A673 (cell line): ENCODE measurements at places on chromosomes 1 and 21. TPM values are rescaled to one million over a fixed set of nuclear protein-coding genes. Genes with fewer than 3 reads are reported as not detected.
A peak's percentile ranks its signal among the peaks of the same experiment; 100 is the strongest.

GRCh38 chr1:105204836-105205371 lies 1455.2 kb downstream of the AMY1C start:
- no peak for DNase-seq

DNA sequence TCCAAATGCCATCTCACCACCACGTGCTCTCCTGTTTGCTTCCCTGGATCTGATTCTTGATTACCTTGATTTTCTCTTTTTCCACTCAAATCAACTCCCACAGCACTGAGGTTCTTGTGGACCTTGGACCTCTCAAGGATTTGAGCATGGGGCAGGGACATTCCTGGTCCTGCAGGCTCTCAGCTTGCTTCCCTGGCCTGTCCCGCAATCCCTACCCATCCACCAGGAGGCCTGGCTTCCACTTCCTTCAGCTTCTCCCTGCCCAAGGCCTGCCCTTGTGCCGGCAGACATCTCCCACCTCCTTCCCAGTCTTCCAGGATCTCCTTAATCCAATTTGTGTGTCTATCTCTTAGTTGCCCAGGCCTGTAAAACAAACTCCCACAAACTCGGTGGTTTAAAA lies 21.6 kb downstream of the PLA2G2A start:
- no peak for DNase-seq

The MX2 gene
- not detected in 2 replicates for total RNA-seq

The NUP210L gene
- 0.04 and 0.09 TPM in 2 replicates for total RNA-seq

- DNase-seq = no peak
Observed at GRCh38 chr1:53945183-53945432, 391 bp downstream of the IFT25 start.

The CHAF1B gene
- 52.7 and 53.4 TPM in 2 replicates for total RNA-seq

GRCh38 chr1:68372487-68372886 lies 77.3 kb downstream of the RPE65 start:
- DNase-seq = no peak

- DNase-seq = peak; percentile 44
Observed at GRCh38 chr1:235648407-235648907, 1.1 kb downstream of the GNG4 start.

GRCh38 chr1:112309499-112309898 lies 86.5 kb upstream of the CTTNBP2NL start:
- no peak for DNase-seq

- DNase-seq = no peak
Observed at GRCh38 chr1:53792806-53793205, 45.3 kb downstream of the NDC1 start.

DNA sequence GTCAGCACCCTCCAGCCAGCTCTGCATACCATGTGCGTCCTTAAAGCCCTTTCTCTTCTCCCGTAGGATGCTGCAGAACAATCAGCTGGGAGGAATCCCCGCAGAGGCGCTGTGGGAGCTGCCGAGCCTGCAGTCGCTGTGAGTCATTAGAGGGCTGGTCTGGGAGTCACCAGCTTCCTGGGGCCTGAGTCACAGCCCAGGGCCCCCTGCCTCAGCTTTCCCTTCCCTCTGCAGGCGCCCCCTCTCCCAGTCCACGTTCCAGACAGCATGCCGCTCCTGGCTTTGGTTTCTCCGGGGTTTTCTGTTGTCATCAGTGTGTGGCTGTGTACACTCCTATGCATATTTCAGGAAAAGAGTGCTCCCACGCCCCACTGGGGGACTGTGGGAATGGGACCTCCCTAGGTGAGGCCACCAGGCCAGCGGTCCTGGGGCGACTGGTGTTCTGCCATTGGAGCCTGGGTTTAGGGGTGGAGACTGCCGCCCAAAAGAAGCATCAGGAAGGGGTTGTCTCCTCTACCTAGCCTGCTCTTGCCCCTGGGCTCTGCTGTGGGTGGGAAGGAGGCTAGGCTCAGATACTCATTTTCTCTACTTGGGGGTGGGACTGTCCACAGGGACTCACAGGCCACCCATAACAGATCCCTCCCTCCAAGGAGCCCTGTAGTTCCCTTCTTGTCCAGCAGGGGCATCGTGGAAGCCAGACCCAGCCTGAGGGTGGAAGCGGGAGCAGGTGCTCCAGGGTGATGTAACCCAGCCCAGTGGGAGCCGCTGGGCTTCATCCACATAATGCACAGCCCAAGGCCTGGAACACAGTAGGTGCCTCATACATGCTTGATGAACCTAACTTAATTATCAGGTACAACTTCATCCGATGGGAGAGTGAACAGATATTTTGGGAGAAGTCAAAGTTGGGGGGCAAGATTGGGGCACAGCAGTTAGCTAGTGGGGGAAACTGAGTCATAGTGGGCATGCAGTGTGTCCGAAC lies 42.5 kb downstream of the LGR6 start:
- peak; percentile 90 for DNase-seq

GRCh38 chr1:230255116-230255515 lies 171.0 kb downstream of the PGBD5 start:
- no peak for DNase-seq

The C1orf105 gene
- not detected in 2 replicates for total RNA-seq

The LINGO4 gene
- total RNA-seq = not detected in 2 replicates

The EPHA10 gene
- not detected in 2 replicates for total RNA-seq

- no peak for DNase-seq
Observed at GRCh38 chr1:1234180-1234808, 2.3 kb downstream of the B3GALT6 start.

GRCh38 chr1:90919190-90919719 lies 102.6 kb downstream of the ZNF644 start:
- DNase-seq = no peak

- peak; percentile 68 for DNase-seq
Observed at GRCh38 chr21:45309069-45309986, 21.6 kb upstream of the POFUT2 start.

The NCMAP gene
- not detected in 2 replicates for total RNA-seq

GRCh38 chr1:92459871-92460320 lies 26.8 kb downstream of the GFI1 start:
- no peak for DNase-seq

- no peak for DNase-seq
Observed at GRCh38 chr21:29289317-29289716, 9.4 kb upstream of the BACH1 start.

- DNase-seq = no peak
Observed at GRCh38 chr1:190940951-190941350, 463.3 kb upstream of the BRINP3 start.

DNA sequence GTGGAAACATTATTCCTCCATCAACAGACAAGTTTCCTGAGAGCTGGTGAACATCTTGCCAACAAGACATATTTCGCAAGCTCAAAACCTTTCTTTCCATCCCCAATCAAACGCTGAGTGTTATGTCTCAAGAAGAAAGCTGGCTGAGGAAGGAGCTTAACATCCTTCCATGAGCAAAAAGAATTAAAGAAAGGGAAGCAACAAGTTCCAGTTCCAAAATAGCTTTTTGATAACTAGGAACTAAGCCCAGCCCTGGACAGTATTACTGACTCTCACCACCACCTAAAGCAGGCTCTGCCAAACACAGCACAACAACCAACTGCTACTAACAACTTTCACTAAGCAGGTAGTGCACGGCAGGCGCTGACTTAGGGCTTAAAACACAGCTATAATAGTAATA lies 50.2 kb downstream of the CAPZB start:
- DNase-seq = peak; percentile 64

The INTS11 gene
- 156 and 182 TPM in 2 replicates for total RNA-seq

DNA sequence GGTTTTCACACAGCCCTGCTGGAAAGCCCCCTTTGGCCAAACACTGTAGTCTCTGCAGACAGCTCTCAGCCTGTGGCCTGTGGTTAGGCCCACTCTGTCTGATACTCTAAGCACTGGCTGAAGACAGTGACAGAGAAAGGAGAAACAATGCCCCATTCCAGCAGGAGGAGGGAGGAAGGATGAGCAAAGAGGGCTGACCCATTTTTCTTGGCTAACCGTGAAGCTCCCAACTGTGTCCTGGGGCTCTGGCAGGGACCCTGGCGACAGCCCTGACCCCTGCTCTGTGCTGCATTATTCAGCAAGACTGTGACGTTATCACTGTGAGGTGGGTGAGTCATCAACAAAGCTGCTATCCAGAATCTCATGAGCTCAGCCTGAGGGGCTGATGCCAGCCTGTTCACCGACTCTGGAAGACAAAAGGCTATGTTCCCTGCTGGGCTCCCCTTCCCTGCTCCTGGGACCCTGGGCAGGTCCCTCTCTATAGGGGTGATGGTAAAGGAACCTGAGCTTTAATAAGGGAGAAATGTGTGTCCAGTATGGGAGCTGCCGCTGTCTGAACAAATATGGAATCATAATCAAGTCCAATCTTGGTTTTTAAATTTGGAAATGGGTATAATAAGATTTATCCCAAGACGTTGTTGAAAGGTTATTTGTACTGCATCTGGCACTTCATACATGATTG lies 107.0 kb downstream of the RHOU start:
- DNase-seq = peak; percentile 18

The PLXNA2 gene
- 0.06 TPM in 1 of 2 replicates, not detected in the other for total RNA-seq

GRCh38 chr21:17699524-17700189 lies 87.0 kb upstream of the BTG3 start:
- no peak for DNase-seq

The SPRR2G gene
- total RNA-seq = not detected in 2 replicates

DNA sequence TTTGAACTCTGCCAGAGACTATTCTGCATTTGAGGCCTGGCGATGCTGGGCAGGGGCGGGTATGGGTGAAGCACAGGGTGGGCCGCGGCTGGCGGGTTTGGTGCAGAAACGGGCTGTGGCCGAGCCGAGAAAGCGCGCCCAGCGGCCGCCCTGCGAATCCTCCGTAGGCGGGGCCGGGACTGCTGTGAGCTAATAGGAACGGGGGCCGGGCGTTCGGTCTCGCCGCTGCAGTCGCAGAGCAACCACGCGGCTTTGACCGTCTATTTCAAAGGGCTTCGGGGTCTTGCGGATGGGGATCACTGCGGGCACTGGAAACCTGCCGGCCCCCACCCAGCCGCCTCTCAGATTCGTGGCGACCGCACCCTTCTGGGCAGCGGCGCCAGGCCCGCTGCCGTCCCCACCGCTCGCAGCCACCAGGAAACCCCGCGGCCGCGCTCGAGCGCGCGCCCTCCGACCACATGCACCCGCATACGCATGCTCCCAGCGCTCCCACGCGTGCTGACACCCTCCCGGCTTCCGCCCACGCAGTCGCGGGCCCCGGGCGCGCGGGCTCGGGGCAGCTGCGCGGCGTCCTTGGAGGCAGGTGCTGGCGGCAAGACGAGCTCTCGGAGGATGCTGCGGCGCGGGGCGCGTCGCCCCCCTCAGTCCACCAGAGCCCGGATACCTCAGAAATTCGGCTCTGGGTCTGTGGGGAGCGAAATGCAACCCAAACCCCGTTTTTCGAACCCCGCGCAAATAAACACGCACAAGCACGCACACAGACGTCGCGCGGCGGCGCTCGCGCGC lies 32.6 kb downstream of the DNTTIP2 start:
- peak; percentile 93 for DNase-seq

DNA sequence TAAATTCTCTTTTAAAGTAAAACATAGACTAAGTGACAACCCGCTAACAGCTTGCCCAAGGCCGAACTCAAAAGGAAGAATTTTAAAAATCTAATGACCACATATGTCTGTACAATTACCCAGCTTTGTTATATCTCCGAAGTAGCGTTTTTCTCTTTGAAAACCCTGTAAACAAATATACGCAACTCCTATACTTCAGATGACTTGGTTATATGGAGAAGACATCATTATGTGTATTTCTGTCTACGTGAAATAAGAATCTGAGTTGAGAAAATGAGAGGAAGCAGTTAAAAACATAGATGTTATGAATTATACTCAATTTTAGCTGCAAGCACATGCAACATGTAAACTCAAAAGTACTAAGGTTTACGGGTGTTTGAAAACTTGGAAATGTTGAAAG lies 2.0 kb downstream of the PBX1 start:
- DNase-seq = no peak

The SLC2A5 gene
- not detected in 2 replicates for total RNA-seq

- no peak for DNase-seq
Observed at GRCh38 chr1:204084247-204084772, 11.4 kb downstream of the SOX13 start.
